ENCODE measurements at places on chromosomes 1 and 21.

- no peak for DNase-seq
These were observed 22.6 kb upstream of the SAMD13 start for GRCh38 chr1:84278905-84279304.

- DNase-seq: no peak
These were observed 134.1 kb upstream of the RAB4A start for GRCh38 chr1:229136822-229137221.

DNA sequence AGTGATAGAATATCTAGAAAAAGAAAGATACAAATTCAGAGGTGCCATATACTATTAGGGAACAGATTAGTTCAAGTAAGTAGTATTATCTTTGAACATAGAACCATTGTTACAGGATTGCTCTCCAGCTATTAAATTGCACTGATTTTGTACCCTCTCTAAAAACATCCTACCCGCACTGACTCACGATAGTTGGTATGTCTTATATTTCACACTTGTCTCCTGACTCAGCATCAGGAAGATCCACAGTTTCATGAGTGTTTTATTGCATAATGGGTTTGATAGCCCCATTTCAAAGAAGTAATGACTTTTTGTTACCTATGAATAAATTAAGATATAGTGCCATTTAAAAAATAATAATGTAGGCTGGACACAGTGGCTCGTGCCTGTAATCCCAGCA is 6.0 kb downstream of the TATDN3 start:
- no peak for DNase-seq

DNA sequence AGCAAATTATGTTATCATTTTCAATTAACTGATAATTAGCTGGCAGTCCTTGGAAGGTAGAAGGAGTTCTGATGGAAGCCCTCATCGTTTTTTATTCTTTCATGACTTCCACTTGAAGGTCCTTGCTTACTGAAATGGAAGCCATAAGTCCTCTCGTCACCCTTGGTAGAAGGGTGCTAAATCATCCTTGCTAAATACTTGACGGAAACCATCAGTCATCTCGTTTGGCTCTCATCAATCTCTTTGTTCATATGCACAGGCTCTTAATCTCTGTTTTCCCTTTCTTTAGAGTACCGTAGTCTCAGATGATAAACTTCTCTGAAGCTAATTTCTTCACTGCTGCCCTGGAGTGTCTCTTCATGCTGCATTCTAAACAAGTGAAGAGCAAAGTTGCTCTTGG is 34.5 kb downstream of the UCK2 start:
- DNase-seq: no peak

DNA sequence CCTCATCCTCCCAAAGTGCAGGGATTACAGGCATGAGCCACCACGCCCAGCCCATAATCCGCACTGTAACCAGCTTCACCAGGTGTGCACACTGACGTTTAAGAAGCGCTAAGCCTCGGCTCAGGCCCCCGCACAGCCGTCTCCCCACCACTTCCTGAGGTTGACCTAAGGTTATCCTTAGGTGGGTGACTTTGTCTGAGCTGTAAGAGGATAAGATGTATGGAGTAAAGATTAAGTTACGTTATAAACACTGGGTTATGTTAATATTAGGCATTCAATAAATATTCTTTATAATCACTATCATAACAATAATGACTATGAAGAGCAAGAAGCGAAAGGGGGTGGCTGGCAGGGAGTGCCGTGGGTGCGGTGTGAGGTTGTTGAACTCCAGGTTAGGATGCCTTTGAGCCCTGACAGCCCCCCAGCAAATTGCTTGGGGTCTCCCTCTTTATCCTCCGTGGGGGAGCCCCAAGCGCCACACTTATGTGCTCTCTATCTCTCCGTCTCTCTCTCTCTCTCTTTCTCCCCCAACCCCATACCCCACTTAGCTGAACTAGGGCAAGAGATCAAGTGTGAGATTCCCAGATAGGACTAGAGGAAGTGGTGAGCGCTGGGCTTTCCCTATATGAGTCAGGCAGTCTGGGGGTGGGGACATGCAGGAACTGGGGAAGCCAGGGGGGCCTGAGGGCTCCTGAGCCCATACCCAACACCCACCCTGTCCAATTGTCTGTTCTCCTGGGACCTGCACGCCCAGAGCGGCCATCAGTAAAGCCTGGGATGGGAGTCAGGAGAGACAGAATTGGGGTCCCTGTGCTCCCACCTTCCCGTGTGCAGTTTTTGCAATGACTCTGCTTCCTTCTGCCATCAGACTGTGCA is 7.6 kb downstream of the EFHD2 start:
- DNase-seq: no peak

GRCh38 chr1:106746448-106747085 is 309.9 kb upstream of the PRMT6 start:
- no peak for DNase-seq

GRCh38 chr1:196558411-196558810 is 49.8 kb downstream of the KCNT2 start:
- no peak for DNase-seq

DNA sequence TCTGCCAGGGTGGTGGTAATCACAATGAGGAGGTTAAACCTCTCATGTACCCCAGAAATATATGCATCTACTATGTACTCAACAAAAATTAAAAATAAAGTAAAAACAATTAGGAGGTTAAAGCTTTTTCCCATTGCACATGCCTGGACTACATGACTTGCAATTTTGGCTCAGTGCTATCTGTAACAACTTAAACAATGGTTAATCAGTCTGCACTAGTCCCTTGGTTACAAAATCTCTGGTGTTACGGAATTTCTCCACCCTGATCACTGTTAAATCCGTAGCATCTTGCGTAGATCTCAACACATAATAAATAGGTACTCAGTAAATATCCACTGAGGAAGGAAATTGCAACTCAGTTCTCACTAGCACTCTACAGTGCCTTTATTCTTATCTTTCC is 66.5 kb downstream of the SDCCAG8 start:
- no peak for DNase-seq

- no peak for DNase-seq
These were observed 10.2 kb downstream of the USP16 start for GRCh38 chr21:29034678-29035077.

GRCh38 chr1:153566414-153567371 is 1.0 kb upstream of the S100A2 start:
- DNase-seq: no peak

DNA sequence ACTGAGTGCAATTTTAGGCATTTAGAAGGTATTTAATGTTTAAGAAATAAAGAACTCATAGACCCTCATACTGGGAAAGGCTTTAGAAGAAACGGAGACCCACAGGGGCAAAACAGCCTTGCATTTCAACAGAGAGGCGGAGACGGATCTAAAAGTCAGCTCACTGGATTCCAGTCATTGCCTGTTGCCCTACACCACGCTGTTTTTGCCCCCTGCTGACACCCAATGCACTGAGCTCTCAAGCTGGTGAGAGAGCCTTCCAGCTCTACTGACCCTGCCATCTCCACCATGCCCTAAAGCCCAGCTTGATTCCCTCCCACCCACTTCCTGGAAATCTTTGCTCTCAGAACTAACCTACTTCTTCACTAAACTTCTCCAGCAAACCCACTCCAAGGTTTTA is 7.2 kb upstream of the TRAF3IP3 start:
- no peak for DNase-seq

GRCh38 chr1:46618754-46619415 is 2.3 kb upstream of the MOB3C start:
- DNase-seq: no peak

DNA sequence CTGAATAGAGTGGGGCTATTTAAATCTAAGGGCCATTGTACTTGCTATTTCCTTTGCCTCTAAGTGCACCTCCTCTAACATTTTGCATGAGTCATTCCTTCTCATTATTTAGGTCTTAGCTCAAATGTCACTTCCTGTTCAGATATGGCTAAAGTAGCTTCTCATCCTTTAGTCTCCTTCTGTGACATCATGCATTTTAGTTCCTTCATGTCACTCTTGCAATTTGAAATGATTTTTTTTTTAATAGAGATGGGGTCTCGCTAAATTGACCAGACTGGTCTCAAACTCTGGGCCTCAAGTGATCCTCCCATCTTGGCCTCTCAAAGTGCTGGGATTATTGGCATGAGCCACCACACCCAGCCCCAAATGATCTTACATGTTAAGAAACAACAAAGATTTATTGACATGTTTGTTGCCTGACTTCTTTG is 6.6 kb downstream of the TBX19 start:
- DNase-seq: no peak

GRCh38 chr1:231041719-231042261 is 1.7 kb upstream of the FAM89A start:
- DNase-seq: no peak

DNA sequence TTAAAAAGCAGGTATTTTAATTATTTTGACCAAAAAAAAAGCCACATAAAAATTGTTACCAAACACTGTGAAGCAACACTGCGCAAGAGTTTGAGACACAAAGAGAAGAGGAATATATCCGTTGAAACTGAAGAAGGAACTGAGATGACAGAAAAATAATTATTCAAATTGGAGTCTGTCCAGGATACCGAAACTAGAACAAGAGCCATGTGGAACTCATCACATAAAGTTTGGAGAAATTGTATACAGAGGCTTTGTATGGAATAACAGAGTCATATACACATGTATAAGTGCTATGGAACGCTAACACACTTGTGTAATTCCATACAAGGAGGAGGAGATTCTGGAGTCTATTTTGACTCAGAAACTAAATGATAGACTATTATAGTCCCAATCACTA is 675.1 kb upstream of the ADGRL2 start:
- DNase-seq: no peak

DNA sequence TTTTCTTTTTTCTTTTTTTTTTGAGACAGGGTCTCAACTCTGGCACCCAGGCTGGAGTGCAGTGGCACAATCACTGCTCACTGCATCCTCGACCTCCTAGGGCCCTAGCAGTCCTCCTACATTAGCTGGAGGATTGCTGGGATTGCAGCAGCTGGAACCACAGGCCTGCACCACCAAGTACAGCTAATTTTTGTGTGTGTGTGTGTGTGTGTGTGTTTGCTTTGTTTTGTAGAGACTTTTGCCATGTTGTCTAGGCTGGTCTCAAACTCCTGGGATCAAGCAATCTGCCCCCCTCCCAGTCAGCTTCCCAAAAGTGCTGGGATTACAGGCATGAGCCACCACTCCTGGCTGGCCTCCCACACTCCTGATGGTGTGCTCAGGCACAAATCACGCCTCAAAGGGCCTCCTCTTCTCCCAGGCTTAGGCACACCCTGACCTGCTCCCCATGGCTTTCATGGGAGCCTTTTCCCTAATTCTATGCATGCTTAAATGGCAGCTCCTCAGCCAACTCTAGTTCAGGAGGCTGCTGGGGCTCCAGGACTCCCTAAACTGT is 9.4 kb downstream of the FAM229A start:
- no peak for DNase-seq

DNA sequence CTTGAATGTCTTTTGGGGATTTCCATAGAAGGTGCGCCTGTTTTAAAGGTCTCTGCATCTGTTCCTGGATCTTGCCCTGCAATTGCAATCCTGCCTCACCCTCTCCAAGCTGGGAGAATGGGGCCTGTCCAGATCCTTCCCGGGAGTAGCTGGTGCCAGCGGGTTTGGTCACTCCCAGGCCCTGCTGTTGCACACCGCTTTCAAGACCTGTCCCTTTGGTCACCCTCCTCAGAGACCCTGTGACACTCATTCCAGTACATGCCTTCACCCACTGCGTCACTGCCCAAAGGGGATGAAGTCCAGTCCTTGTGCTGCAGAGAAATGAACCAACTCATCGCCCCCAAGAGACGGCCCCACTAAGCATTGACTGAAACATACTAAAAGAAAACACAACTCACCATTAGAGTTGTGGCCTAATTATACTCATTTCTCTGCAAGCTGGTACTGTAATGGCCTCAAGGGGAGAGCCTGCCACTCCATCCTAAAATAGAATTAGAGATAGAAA is 1.9 kb upstream of the IRF2BP2 start:
- no peak for DNase-seq

DNA sequence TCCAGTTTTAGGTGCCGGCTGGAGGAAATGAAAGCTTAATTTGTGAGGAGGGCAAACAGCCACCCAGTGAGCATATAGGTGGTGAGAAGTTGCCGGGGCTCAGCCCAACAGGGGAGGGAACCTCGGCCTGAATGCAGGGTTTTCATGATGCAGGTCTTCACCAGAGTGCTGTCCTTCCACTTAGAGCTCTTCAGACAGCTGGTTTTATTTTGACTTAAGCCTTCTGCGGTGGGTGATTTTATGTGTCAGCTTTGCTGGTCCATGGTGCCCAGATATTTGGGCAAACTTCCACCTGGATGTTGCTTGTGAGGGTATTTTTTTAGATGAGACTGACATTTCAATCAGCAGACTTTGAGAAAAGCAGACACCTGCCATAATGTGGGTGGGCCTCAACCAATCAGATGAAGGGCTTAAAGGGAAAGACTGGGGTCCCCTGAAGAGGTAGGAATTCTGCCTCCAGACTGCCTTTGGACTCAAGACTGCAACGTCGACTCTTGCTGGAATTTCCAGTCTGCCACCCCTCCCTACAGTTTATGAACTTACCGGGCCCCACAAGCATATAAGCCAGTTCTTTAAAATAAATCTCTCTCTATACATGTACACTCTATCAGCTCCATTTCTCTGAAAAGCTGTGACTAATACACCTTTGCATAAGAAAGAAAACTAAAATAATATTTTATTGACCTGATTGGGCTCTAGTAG is 72.8 kb downstream of the RHOU start:
- DNase-seq: no peak

DNA sequence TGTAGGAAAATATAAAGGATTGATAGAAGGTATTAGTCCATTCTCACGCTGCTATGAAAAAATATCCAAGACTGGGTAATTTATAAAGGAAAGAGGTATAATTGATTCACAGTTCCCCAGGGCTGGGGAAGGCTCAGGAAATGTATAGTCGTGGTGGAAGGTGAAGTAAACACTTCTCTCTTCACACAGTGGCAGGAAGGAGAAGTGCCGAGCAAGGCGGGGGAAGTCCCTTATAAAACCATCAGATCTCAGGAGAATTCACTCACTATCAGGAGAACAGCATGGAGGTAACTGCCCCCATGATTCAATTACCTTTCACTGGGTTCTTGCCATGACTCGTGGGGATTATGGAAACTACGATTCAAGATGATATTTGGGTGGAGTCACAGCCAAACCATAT is 1806.0 kb downstream of the MRPL39 start:
- no peak for DNase-seq

DNA sequence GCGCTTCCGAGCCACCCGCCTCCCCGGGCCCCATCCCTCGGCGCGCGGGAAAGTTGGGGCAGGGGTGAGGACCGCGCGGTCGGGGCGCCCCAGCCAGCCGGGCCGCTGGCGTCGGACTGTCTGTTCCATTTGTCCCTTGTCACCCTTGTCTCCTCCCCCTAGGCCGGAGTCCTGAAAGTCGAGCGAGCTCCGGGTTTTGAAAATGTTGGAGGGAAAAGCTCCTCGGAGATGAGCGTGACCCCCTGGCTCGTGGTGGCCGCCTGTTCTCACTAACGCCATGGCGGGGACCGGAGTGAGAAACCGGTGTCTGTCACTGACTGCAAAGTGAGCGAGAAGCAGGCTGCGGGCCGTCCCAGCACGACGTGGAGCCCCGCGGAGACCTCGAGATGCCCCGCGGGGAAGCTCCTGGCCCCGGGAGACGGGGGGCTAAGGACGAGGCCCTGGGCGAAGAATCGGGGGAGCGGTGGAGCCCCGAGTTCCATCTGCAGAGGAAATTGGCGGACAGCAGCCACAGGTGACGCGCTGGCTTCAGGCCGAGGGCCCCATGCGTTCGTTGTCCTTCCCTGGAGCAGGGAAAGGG is 491 bp downstream of the PER3 start:
- DNase-seq: no peak

All from cerebellar nuclear complex (tissue), 1 donor.